ENCODE measurements at places on chromosomes 7 and 10.

DNA sequence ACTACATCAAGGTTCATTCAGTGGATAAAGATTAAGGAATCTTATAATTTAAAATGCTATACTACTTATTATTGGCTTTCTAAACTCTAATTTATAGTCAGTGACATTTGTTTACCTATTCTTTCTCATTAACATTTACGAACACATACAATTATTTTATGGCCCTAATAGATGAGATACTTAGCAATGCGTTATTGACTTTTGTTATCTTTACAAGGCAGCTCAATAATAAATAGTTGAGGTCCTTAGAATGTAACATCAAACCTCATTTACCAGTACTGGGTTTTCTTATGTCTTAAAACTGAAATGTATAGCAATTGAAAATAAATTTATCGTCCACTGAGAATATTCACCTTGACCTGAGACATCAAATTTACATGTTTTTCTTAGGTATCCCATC, 89.0 kb downstream of the THSD7A start:
- no peak for DNase-seq

DNA sequence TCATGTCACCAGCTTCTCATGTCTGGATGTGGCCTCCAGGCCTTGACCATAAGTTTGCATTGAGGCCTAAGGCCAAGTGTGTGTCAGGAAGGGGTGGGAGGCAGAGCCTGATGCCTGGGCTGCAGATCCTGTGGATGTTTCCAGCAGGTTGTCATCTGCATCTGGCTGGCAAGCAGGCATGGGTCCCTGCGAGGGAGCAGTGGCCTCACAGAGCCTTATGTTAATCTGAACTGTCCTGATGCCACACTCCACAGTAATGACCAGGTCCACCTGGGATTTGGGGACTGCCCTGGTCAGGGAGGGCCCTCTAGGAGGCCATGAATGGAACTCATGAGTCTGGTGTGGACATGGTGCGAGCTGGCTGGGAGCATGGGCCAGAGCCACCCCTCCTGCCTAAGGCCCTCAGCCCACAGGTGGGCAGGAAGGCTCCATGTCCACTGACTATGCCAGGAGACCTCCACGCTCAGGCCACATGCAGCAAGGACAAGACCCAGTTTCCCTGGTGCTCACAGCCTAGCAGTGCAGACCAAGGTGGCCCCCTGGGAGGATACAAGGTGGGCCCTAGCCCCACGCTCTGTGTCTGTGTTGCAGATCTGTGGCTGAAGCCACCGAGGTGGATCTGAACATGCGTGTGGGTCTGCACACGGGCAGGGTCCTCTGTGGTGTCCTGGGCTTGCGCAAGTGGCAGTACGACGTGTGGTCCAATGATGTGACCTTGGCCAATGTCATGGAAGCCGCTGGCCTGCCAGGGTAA, 83.1 kb downstream of the ADCY1 start:
- no peak for DNase-seq

GRCh38 chr10:88228130-88228529, 355.0 kb downstream of the RNLS start:
- DNase-seq = no peak

DNA sequence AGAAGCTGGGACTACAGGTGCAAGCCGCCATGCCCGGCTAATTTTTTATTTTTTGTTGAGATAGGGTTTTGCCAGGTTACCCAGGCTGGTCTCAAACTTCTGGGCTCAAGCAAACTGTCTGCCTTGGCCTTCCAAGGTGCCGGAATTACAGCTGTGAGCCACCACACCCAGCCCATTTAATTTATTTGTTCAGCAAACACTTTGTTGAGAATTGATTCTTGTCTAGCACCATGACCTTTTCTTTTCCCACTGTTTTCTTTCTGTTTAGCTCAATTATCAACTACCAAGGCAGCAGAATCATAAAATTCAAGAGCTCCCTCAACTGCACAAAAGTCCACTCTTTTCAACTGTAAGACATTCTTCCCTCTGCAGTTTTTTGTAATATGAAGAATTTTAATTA, 47.8 kb upstream of the PARD3 start:
- DNase-seq = no peak

GRCh38 chr10:124709861-124710260, 34.3 kb downstream of the FAM53B start:
- DNase-seq = no peak
